Glutamatergic neuron (in vitro differentiated cells): ENCODE measurements at places on chromosomes 12 and 14. TPM values are rescaled to one million over a fixed set of nuclear protein-coding genes. Genes with fewer than 3 reads are reported as not detected.

DNA sequence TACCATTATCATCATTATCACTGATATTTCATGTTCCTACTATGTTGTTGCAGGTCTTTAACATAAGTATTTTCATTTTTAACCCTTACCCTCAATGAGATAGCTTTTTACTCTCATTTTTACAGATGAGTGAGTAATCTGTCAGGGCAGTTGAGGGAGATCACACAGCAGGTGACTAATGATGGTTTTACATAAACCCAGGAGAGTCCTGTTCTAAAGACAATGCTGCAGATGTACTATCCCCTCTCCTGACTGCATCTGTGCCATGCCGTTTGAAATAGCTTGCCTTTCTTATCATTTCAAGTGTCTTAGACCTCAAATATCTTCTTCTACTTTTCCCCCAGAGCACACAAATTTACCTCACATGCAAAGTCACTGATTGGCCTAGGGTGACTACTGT is 1552.1 kb upstream of the SEL1L start:
- no peaks in the 10 kb centered on the region for H3K27me3 ChIP-seq
- no peak overlapping the region for H3K27ac ChIP-seq
- no peak for DNase-seq
- H3K36me3 ChIP-seq = no peaks in the 10 kb centered on the region
- peaks cover 3% of the 10 kb centered on the region for H3K4me1 ChIP-seq

DNA sequence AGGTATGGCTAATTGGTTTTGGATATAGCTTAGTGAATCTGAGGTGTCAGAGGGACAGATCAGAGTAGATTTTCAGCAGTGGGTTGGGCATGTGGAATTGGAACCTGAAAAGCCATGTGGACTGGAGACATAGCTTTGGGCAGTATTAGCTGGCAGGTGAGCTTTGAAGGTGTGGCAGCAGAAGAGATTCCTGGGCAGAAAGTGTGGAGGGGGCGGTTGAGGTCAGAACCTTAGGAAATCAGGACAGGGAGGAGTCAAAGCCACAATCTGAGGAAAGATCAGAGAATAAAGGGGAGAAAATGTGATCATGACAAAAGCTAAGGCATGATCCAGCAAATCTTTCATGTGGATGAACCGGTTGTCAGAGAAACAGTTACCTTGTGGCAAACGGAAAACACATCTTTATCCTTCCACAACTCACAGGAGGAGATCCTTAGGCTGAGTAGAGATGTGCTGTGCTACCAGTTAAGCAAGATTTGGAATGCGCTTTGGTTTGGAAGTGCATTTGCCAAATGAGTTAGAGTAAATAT is 56.4 kb downstream of the PTGER2 start:
- H3K4me1 ChIP-seq = no peaks in the 10 kb centered on the region
- no peaks in the 10 kb centered on the region for H3K27me3 ChIP-seq
- no peak overlapping the region for H3K27ac ChIP-seq
- no peaks in the 10 kb centered on the region for H3K36me3 ChIP-seq

CCDC38 gene
- not detected for total RNA-seq

TCTN2 gene
- 5.7 TPM for total RNA-seq

DNA sequence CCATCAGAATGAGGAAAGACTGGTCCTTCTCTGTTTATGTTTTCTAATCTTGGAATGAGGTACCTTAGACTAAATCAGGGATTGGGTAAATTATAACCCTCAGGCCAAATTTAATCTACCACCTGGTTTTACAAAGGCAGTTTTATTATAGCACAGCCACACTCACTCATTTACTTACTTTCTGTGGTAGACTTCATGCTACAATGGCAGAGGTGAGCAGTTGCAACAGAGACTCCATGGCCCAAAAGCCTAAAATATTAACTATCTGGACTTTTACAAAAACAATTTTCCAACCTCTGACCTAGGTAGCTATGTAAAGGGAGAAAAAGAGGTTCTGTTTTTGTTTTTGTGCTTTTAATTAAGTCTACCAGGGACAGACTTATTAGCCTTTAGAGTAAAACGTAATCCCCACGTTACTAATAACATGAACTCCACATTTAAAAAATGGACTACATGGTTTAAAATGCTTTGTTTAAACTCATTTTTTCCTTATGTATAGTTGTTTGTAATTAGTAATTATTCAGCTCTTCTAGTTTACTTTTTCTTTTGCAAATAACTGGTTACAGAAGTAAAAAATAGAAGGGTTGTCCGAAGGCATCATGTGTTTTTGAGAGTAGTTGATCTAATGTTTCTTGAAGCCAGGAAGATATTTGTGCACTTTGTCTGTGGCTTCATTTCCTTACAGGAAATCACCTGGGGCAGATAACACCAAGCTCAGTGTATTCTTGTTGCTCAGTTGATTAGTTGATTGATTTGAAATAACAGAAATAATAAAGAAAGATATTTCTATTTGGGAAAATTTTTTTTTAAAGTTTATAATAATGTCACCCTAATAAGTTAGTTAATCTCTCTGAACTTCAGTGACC is 57.6 kb upstream of the ATP2B1 start:
- H3K27me3 ChIP-seq = no peaks in the 10 kb centered on the region
- DNase-seq = no peak
- H3K36me3 ChIP-seq = no peaks in the 10 kb centered on the region
- H3K4me1 ChIP-seq = peaks cover 9% of the 10 kb centered on the region

GRCh38 chr12:27505761-27506160 is 18.2 kb upstream of the PPFIBP1 start:
- H3K27ac ChIP-seq = no peak overlapping the region
- no peaks in the 10 kb centered on the region for H3K27me3 ChIP-seq
- no peak for DNase-seq
- no peaks in the 10 kb centered on the region for H3K4me1 ChIP-seq
- H3K36me3 ChIP-seq = no peaks in the 10 kb centered on the region

IL25 gene
- total RNA-seq = not detected

APOLD1 gene
- total RNA-seq = 0.86 TPM

IRAK3 gene
- total RNA-seq = 3.9 TPM

ISM2 gene
- total RNA-seq = not detected

GALNT8 gene
- total RNA-seq = 25.3 TPM

DIO3 gene
- not detected for total RNA-seq

KRT2 gene
- total RNA-seq = not detected

GRCh38 chr12:57821474-57822214 is 3.1 kb upstream of the AVIL start:
- no peak overlapping the region for H3K27ac ChIP-seq
- no peak for DNase-seq
- no peak overlapping the region for H3K4me3 ChIP-seq
- peaks cover 15% of the 10 kb centered on the region for H3K27me3 ChIP-seq
- H3K36me3 ChIP-seq = no peaks in the 10 kb centered on the region

- no peak overlapping the region for H3K27ac ChIP-seq
- no peaks in the 10 kb centered on the region for H3K4me1 ChIP-seq
- H3K27me3 ChIP-seq = no peaks in the 10 kb centered on the region
- no peak for DNase-seq
These were observed 82.8 kb upstream of the NEDD1 start for GRCh38 chr12:96824074-96824837.

DNA sequence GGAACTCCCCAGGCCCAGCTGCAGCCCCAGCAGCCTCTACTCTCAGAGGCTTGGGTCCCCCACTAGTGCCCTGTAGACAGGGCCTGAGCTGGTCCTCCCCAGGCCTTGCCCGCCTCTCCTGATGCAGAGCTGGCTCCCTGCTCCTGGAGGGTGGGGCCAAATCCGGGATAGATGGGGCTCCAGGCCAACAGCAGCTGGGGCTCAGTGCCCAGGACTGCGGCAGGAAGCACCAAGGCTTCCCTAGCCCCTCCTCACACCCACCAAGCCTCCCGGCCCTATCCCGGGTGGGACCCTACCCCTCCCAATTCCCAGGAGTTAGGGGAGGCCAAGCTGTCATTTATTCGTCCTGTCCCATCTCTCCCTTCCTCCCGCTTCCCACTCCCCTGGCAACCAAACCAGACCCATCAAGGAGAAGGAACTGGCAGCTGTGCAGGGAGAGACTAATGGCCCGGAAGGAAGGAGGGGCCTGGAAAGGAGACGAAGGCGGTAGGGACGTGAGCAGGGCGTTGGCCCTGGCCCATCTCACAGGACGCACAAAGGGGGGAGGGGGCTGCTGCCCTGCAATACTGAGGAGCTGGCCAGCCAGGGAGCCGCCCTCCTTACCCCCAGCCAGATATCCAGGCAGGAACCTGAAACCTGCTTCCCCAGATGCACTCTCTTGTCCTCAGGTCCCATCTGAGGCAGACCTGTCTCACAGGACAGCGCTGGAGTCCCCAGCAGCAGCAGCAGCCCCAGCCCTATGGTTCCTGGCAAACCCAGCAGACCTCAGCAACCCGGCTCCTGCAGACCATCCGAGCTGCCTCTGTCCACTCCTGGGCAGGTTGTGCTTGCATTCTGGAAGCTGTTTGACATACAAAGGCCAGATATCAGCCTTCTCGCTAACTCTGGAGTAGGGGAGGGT is 1.6 kb upstream of the PRPH start:
- peaks cover 1% of the 10 kb centered on the region for H3K36me3 ChIP-seq
- DNase-seq = peak; percentile 84
- peaks cover 8% of the 10 kb centered on the region for H3K4me1 ChIP-seq

GRCh38 chr12:53733051-53733806 is 6.0 kb upstream of the CALCOCO1 start:
- H3K4me3 ChIP-seq = no peak overlapping the region
- H3K27ac ChIP-seq = no peak overlapping the region
- no peak for DNase-seq
- H3K36me3 ChIP-seq = no peaks in the 10 kb centered on the region

SLC6A13 gene
- 0.91 TPM for total RNA-seq

SLC5A8 gene
- total RNA-seq = not detected

DNA sequence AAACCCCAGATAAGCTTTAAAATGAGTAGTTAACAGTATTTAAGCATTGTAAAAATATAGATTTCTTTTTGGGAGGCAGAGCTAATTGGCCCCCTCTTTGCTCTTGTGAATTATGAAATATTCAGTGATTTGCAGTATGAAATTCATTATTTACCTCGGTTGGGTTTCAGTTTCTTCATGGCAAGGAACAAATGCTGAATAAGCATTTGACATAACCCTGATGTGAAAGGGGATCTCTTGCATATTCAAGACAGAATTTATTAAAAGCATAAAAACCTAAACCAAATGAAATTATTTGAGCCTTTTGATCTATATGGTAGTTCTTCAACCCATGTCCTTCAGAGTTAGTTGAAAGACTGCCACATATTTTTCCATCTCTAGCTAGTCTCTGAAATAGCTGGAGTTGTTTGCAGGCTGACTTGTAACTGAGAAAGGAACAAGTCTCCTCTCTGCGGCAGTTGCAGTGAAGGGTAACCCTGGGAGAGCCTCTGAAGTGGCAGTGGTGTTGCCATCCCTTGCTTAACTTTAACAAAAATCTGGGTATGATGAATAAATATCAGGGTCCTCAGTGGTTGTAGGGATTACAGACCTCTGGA is 690 bp downstream of the AKAP6 start:
- peaks cover 23% of the 10 kb centered on the region for H3K4me1 ChIP-seq
- H3K27ac ChIP-seq = peak overlapping the region; percentile 100
- peak overlapping the region; percentile 98 for H3K4me3 ChIP-seq
- no peak for DNase-seq

- no peak overlapping the region for H3K27ac ChIP-seq
- DNase-seq = no peak
- no peaks in the 10 kb centered on the region for H3K4me1 ChIP-seq
- H3K36me3 ChIP-seq = no peaks in the 10 kb centered on the region
These were observed 32.7 kb downstream of the DIP2B start for GRCh38 chr12:50537538-50537919.

MYF5 gene
- total RNA-seq = not detected

KRT79 gene
- total RNA-seq = not detected

DNA sequence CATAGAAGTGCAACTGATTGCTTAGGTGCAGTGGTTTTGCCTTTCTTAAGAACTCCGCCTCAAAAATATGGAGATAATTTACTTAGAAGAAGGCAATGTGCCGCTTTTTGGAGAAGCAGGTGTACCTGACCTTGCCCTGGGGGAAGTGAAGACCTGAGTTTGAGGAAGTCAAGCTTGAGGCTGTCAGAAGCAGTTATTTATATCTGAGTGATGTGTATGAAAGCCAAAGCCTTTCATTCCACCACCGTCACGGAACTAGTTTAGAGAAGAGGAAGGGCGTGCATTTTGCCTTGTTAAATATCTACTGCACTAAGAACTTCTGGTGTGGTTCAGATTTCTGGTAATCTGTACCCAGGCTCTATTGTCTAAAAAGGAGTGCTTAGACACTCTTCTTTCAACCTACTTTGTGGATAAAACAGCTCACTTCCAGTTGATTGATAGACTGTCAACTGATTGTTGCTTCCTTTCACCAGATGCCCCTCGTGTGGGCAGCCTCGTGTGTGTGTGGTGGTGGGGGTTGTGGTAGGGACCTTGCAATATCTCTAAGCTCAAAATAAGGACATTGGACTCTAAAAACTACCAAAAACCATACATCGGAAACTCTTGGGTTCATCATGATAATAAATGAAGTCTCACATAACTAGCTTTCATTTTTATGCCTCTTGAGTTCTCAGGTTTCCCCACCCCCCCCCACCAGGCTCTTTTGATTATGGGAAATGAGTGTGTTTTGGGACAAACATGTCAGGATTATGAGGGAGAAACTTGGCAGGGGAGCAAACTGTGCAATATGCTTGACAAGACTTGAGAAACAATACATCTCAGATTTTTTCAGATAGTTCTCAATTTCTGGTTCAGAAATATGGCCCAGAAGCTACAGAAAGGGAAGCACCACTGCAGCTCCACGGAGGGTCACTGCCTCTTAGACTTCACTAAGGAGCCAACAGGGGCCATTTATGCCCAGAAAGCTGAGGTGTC is 78.6 kb downstream of the ARF6 start:
- peaks cover 7% of the 10 kb centered on the region for H3K4me1 ChIP-seq
- H3K36me3 ChIP-seq = peaks cover 5% of the 10 kb centered on the region
- no peak overlapping the region for H3K4me3 ChIP-seq
- no peak for DNase-seq

- H3K4me3 ChIP-seq = no peak overlapping the region
- peak; percentile 18 for DNase-seq
- H3K27ac ChIP-seq = no peak overlapping the region
- H3K27me3 ChIP-seq = no peaks in the 10 kb centered on the region
- no peaks in the 10 kb centered on the region for H3K36me3 ChIP-seq
- peaks cover 2% of the 10 kb centered on the region for H3K4me1 ChIP-seq
These were observed 70.0 kb upstream of the BICD1 start for GRCh38 chr12:32036477-32037263.

PABPN1 gene
- total RNA-seq = 355 TPM

GRCh38 chr12:57603815-57604453 is 690 bp upstream of the DTX3 start:
- H3K27ac ChIP-seq = peak overlapping the region; percentile 93
- peaks cover 36% of the 10 kb centered on the region for H3K4me1 ChIP-seq
- H3K4me3 ChIP-seq = peak overlapping the region; percentile 90
- no peak for DNase-seq
- H3K36me3 ChIP-seq = peaks cover 13% of the 10 kb centered on the region

GRCh38 chr12:103573185-103573584 is 13.9 kb upstream of the STAB2 start:
- DNase-seq = no peak
- H3K27ac ChIP-seq = no peak overlapping the region
- no peaks in the 10 kb centered on the region for H3K36me3 ChIP-seq
- no peaks in the 10 kb centered on the region for H3K4me1 ChIP-seq
- H3K27me3 ChIP-seq = no peaks in the 10 kb centered on the region
- H3K4me3 ChIP-seq = no peak overlapping the region

- H3K36me3 ChIP-seq = peaks cover 14% of the 10 kb centered on the region
- H3K27me3 ChIP-seq = no peaks in the 10 kb centered on the region
- no peak overlapping the region for H3K27ac ChIP-seq
- no peak for DNase-seq
- H3K4me1 ChIP-seq = no peaks in the 10 kb centered on the region
These were observed 209.2 kb downstream of the C12orf75 start for GRCh38 chr12:105539735-105540134.

FGF23 gene
- not detected for total RNA-seq
